ENCODE measurements at places on chromosomes 2 and 18.

DNA sequence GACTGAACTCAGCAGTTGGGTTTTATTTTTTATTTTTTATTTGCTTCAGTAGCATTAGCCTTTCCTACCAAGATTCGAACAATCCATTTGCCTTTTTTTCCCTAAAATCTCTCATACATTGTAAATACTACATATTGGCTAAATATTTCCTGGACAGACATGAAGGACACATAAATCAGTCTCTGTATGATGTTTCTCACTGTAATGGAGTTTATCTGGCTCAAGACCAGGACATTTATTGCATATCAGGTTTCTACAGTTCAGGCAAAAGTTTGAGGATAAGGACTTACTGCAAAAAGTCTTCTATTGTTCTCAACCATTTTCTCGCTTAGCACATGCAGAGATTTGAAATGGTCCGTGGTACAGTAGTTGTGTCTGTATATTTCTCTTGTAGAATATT lies 3.3 kb downstream of the CLUL1 start:
- DNase-seq, result no peak

- DNase-seq, result no peak
These were observed 5.0 kb upstream of the ESPNL start for GRCh38 chr2:238095143-238095542.

DNA sequence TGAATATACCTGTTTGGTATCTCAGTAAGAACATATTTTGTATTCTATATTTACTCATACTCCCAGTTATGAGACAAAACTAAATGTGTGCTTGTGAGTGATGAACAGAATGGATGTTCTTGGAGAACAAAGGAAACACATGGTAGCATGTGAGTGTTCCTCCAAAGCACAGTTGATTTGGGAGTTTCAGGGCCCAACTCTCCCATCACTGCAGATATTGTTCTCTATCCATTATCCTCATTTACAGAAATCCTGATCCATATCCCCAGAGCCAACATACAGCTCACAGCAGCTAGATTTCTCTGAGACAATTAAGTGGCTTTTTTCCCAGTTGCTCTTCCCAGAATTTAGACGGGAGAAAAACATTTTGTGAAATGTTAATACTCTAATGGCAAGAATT lies 75.6 kb upstream of the MAPRE2 start:
- no peak for DNase-seq

GRCh38 chr2:127029350-127030051 lies 77.5 kb downstream of the BIN1 start:
- DNase-seq, result no peak

GRCh38 chr2:42839809-42840501 lies 47.6 kb upstream of the HAAO start:
- DNase-seq, result no peak

DNA sequence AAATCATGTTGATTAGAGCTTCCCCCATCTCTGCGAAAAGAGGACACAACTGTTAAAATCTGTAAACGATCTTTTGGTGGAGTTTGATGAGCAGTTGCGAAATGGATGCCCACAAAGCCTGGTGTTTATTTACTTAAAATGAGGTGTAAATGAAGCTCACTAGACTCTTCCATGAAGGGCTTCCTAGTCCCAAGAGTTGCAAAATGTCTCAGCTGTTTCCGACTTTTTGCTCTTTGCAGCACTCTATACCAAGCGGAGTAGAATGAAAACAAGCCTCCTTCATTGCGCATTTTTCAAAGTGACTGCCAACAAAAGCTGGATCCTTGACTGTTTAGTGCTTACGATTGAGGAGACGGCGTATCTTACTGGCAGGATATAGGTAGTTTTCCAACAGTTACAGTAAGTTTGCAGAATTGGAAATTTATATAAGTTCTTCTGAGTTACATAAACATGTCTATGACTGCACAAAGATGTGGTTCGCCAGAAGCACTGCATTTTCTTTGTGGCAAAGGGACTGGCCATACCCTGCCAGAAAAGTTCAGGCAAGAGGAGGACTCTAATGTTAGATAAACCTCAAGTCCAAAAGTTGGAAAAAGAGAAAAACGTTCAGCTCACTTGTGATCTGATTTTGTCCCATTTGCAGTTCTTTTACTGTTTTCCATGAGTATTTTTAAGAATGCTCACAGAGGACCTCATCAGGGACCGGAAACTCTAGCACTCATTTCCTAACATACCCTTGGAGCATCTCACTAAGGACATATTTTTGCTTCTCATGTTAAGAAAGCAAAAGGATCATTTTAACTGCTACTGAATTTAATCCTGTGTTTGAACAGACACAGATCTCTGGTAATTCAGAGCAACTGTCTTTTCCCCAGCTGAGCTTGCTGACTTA lies 42.7 kb downstream of the COLEC12 start:
- DNase-seq, result no peak

GRCh38 chr2:207387001-207387571 lies 142.7 kb upstream of the CREB1 start:
- no peak for DNase-seq

DNA sequence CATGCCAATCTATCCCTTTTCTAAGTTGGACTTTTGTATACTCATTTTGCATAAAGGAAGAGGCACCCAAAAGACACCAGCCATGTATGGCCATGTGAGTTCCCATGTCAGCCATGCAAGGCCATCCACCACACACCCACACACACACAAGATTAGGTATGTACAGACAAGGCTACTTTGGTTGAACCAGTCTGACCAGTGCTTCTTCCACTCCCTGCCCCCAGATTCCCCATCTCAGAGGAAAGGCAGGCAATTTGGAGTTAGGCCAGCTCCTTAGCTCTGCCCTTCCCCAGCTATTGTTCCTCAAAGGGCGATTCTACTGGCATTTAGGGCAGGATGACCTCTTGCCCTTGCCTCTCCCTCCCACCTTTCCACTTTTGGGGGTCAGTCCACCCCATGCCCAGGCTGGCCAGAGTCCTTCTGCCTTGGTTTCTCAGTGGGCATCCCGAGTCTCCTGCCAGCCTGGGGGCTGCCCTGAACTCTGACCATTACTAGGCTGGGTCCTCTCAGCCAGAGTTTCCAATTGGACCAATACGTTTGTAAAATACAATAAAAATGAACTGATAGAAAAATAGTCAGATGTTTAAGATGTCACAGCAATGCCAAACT lies 101.1 kb downstream of the ZBTB7C start:
- no peak for DNase-seq

- no peak for DNase-seq
These were observed 6.3 kb downstream of the THNSL2 start for GRCh38 chr2:88176352-88176984.

DNA sequence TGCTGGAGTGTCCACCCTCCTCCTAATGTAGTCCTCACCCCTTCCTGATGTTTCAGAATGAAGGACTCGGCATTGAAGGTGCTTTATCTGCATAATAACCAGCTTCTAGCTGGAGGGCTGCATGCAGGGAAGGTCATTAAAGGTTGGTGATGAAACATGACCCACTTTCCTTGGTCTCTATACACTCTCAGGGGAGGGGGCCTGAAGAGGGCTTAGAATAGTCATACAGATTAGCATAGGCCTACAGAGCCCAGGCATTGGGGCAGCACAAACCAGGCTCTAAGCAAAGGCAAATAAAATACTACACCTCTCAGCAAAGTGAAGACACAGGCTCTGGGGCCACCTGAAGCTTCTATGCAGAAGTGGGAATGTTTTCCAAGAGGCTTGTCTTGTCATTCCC lies 1.8 kb downstream of the IL36RN start:
- no peak for DNase-seq

- DNase-seq, result no peak
These were observed 10.7 kb downstream of the ZBTB14 start for GRCh38 chr18:5284808-5285207.

- DNase-seq, result no peak
These were observed 398.4 kb downstream of the METTL4 start for GRCh38 chr18:2172881-2173280.

DNA sequence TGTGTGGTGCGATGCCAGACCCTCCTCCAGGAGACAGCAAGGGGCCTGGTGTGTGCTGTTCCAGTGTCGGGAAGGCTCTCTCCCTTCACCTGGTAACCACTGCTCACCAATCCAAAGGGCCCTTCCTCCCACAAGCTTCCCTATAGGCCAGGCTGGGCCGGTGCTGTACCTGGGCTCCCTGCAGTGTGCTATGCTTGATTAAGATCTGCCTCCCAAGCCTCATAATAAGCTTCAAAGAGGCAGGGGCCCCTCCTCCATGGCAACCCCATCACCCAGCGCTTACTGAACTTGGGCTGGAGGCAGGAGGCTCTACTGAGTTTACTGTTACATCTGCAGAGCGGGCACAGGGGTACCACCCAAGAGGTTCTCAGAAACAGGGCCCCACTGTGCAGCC lies 4.5 kb upstream of the MAL start:
- DNase-seq, result no peak

DNA sequence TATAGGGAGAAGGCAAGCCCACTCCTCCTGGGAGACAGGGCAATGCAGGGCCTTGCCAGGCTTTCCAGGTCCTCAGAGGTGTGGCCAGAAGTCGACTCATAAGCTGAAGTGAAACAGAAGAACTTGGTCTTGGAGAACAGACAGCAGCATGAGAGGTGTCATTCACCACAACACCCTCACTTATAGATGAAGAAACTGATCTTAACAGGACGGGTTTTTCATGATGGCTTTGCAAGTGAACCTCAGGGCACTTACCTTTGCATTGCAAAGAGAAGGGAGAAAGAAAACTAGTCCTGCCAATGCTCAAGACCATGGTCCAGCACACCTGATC lies 198.8 kb downstream of the CYRIA start:
- DNase-seq, result no peak

- no peak for DNase-seq
These were observed 131.3 kb downstream of the INO80D start for GRCh38 chr2:205954707-205955106.
